ENCODE measurements at places on chromosomes 5 and 9.

GRCh38 chr5:169873642-169874041, 106.7 kb downstream of the INSYN2B start:
- no peak for DNase-seq

DNA sequence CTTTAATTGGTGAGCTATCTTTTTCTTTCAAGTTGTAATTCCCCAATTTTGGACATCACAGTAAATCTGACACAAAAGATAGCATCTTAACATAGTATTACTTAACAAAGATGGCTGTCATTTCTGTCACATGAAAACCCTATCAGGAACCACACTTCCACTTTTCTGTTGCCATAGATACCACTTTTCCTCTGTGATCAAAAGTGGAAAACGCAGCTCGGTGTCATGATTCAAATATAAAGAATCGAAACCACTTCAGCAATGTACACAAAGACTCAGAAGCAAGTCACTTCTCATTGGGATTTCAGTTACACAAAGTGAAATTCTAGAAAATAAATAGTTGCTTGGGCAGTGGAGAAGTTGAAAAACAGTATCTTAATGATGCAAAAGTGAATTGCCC, 524.9 kb upstream of the ITGA1 start:
- DNase-seq, result peak; percentile 1

DNA sequence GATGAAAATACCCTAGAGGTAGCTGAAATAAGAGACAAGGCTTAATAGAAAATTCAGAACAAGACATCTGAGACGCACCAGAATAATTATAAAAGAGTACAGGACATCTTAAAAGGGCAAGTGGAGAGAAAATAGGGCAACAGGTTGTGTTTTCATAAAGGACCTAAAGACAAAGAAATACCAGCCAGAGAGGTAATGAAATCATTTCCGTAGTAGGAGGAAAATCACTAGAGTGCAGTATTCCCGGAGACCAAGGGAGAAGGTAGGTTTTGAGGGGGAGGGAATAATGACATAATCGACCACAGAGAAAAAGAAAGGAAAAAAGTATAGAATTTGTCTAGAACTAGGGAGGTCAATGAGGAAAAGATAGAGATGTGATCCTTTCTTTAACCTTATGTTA, 26.2 kb upstream of the CTNNAL1 start:
- DNase-seq, result no peak

DNA sequence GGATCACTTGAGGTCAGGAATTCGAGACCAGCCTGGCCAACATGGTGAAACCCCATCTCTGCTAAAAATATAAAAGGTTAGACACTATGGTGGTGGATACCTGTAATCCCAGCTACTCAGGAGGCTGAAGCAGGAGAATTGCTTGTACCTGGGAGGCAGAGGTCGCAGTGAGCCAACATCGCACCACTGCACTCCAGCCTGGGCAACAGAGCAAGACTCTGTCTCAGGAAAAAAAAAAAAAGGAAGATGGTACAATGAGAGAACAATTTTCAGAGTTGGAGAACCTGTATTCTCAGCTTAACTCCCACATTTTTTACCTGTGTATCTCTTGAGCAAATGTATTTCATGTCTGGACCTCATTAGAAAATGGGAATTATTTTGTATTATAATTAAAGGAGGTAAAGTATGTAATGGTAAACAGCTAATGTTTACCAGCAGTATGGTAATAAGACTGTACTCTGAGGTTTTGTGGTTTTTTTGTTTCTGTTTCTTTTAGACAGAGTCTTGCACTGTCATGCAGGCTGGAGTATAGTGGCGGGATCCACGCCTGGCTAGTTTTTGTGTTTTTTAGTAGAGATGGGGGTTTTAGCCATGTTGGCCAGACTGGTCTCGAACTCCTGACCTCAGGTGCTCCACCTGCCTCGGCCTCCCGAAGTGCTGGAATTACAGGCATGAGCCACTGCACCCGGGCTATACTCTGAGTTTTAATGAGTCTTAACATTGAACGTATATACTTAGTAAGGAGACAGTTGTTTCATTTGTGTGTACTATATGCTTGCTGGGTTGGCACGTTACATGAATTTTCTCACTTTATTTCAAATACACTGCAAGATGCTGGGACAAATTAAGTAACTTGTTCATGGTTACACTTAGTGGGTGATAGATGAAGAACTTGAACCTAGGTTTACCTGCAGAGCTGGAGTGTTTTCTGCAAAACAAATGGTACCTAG, 16.2 kb downstream of the UHRF2 start:
- peak; percentile 83 for DNase-seq

DNA sequence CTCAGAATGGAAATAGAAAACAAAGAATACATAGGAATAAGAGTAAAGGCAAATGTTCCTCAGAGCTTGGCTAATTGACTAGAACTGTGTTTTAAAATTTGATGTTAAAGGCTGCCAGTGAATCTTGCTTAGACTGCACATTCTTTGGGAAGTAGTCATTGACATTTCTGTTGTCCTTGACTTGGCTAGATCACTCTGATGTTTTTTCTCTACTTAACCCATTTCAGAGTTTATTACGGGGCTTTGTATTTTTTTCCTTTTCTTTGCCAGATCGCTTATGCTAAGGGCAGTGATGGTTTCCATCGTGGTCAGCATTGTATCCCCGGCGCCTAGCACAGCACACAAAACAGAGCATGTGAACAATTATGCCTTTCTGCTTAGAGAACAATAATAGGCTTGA, 1126.7 kb upstream of the CDH9 start:
- no peak for DNase-seq

All from GM12865 (cell line).